Stimulated activated CD4-positive, alpha-beta T cell treated with anti-CD3 and anti-CD28 coated beads, Interleukin-1b, Interleukin-23, amount 100 ng/mL, for 1 hour (primary cell): ENCODE measurements at places on chromosomes 5 and 9.

GRCh38 chr9:104835161-104835560, 71.2 kb downstream of the NIPSNAP3B start:
- no peak for DNase-seq

GRCh38 chr5:108747111-108747773, 455 bp upstream of the FER start:
- DNase-seq: no peak

DNA sequence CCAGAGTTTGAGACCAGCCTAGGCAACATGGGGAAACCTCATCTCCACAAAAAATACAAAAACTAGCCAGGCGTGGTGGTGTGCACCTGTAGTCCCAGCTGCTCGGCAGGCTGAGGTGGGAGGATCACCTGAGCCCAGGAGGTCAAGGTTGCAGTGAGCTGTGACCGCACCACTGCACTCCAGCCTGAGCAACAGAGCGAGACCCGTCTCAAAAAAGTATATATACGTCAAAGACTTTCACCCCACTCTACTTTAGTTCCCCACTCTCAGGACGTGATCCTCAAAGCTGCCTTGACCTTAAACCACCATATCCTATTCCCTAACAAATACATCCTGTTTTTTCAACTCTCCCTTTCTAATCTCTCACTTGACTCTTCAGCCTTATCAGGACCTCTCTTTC, 41.0 kb downstream of the PCDHGC5 start:
- DNase-seq: no peak

GRCh38 chr5:159198063-159199036, 11.0 kb downstream of the RNF145 start:
- DNase-seq: no peak

DNA sequence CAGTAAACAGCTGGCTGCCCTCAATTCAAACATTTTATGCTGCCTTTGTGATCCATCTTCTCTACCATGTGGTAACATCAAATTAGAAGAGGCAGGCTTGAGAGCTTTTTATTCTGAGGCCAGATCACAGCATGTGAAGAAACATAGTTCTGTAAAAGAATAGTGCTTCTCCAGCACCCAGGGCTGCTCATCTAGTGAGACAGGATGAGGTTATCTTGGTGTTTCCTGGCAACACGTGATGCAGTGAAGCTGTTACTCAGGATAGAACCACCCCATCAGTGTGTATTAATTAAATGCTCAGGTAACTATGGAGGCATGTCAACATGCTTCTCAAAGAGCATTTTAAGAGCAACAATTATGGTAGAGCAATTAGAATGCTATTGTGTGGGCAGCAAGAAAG, 400.5 kb upstream of the ACO1 start:
- DNase-seq: no peak

DNA sequence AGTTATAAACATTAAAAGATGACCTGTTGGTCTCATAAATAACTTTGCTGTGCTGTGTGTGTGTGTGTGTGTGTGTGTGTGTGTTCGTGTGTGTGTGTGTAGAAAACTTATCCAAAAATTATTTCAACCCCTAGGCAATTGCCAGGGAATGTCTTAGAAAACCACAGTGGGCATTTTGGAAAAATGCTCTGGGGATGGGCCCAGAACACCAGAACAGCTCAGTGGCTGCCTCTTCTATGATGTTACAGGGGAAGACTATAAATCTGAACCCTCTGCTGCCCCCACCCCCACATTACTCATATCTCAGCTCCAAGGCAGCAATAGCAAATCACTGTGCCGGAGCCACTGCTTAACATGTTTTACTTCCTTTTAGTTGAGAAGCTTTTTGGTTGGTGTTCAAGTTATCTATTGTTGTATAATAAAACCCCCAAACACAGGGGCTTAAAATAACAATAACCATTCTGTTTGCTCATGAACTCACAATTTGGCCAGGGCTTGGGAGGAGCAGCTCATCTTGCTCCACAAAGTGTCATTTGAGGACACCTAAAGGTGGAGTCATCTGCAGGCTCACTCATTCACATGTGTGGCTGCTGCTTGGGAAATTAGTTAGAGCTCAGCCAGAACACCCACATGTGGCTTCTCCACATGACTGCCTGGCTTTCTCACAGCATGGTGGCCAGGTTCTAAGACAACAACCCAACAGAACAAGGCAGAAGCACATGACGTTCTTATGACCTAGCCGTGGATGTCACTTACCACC, 40.4 kb downstream of the ACTBL2 start:
- no peak for DNase-seq

- DNase-seq: no peak
These were observed 76.0 kb downstream of the VAV2 start for GRCh38 chr9:133916159-133916541.

DNA sequence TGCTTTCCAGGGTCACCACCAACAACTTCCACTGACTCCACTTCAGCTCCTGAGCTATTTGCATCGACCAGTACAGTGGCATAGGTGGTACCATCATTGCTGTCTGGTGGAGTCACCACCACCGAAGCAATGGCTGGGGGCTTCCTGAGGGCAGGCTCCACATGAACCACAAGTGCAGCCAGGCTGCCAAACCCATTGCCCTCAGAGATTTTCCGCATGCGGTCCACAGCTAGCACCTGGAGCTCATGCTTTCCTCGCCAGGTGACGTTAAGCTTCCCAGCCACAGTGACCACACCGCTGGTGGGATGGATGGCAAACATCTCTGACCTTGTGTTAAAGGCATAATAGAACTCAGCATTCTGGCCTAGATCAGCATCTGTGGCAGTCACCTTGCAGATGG, 23.1 kb downstream of the FAT2 start:
- no peak for DNase-seq

- no peak for DNase-seq
These were observed 48.8 kb downstream of the FANCC start for GRCh38 chr9:95268681-95269080.

DNA sequence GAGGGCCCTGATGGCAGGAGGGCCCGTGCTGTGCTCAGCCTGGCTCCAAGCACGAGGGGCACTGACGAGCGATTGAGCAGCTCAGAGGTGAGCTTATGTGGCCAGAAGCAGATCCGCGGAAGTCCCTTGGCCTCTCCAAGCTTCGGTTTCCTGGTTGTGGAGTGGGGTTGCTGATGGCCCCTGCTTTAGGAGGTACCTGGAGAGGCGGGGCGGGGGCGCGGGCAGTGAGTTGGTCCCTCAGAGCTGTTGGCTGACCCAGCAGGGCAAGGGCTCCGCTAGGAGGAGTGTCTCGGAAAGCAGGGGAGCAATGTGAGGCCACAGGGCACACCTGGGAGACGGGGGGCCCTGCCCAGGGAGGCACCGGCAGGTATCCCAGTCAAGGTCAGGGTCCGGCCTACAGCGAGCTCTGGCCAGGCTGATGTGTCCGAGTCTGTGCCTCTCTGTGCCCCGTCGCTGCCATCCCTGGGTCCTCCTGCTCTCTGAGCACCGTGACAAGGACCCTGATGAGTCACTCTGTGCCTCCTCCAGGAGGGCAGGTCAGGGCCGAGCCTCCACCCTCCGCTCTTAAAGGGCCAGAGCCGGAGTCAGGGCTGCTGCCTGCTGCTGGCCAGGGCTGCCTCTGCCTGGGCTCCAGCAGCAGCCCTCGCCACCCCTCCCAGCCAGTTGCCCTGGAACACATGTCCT, 14.8 kb downstream of the NCS1 start:
- DNase-seq: no peak

GRCh38 chr9:68541568-68541967, 885 bp upstream of the TMEM252 start:
- DNase-seq: no peak

DNA sequence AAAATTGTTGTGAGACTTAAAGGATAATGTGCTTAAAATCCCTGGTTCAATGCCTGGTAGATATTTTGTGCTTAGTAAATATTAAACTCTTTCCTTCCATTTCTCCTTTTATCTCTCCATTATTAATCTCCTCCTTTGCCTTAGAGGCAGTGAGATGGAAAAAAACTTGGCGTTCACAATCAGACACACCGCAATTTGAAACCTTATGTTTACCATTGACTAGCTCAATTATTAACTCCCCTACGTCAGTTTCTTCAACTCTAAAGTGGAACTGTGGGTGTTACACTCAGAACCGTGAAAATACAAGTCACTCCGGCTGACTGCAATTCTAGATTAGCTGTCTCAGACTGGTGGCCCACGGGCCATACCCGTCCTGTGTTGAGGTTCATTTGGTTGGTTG, 327.2 kb downstream of the DEPDC1B start:
- no peak for DNase-seq
